ENCODE measurements at places on chromosomes 3 and 15.
A peak's percentile ranks its signal among the peaks of the same experiment; 100 is the strongest.

DNA sequence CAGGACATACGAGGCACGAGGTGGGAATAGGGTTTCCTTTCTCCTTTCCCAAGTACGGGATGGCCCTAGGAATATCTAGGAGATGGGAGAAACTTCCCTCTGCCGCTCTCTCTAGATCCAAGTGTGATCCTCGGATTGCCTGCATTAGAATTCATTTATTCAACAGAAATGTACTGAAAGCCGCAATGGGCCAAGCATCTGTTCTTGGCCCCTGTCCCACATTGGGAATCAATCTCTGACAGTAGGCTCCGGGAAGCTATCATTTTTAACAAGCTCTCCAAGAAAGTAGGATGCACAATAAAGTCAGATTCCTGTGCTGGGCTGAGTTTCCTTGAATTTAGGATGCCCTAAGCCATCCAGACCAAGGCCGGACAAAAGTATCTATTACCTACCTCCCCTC is 37.2 kb upstream of the CA12 start:
- no peak for DNase-seq

DNA sequence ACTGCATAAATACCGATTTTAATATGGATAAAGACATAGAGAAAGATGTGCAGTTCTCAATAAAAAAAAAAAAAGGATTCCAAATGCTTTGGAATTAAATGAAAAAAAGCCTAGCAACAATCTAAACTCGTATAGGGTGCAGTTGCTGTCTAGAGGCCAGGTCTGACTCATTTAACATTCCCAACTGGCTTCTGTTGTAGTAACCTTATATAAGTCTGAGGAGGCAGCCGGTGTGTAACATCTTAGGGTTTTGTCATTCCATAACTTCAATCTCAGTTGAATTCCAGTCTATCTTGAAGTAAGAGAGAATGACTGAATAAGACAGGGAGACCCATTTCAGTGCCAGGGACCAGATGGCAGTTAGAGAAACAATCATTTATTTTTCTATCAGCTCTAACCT is 6.5 kb downstream of the PDCD10 start:
- no peak for DNase-seq

GRCh38 chr3:117651246-117651645 is 941.7 kb downstream of the TUSC7 start:
- DNase-seq = no peak

- DNase-seq = no peak
These were observed 22.1 kb downstream of the SNX33 start for GRCh38 chr15:75669879-75670212.

- DNase-seq = no peak
These were observed 110.7 kb downstream of the ZMAT3 start for GRCh38 chr3:178960918-178961317.

GRCh38 chr3:101873619-101874018 is 24.3 kb downstream of the NFKBIZ start:
- no peak for DNase-seq

DNA sequence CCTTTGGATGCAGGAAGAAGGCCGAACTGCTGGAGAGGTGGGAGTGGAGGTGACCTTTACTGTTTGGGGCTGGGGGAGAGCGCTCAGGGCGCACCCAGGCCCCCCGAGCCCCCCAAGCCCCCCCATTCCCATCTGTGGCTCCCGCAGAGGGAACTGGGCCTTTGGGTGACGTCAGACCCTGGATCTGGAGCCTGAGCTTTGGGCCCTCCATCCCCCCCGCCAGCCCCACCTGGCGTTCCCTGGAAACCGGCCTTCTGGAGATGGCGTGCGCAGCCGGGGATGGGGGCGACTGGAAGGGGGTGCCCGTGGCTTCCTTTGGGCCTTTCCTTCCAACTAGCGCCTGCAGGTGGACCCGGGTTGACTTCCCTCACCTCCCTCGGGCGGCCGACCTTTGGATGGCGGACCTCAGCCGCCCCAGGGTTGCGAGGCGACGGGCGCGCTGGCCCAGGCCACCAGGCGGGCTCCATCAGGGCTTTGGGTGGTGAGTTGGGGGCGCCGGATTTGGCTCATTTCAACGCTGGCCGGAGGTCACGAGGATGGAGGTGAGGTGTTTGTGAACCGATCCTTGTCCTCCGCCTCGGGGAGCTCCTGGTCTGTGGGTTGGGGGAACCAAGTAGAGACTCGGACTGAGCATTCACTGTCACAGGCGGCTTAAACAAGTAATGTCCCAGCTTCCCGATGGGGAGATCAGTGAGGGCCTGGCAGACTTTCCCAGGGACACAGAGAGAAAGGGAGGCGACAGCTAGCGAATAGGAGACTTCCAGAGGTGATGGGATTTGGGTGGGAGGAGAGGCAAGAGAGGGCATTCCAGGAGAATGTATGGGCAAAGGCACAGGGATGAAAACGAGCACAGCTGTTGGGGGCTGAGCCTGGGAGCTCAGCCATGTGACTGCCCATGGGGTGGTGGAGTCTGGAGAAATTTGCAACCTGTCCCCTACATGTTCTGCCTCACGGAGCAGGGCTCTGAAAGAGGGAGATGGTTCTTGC is 709 bp downstream of the SCAMP5 start:
- DNase-seq = no peak

GRCh38 chr15:69623392-69624154 is 171.0 kb downstream of the RPLP1 start:
- DNase-seq = no peak

GRCh38 chr15:65383456-65383855 is 5.7 kb upstream of the IGDCC3 start:
- no peak for DNase-seq

DNA sequence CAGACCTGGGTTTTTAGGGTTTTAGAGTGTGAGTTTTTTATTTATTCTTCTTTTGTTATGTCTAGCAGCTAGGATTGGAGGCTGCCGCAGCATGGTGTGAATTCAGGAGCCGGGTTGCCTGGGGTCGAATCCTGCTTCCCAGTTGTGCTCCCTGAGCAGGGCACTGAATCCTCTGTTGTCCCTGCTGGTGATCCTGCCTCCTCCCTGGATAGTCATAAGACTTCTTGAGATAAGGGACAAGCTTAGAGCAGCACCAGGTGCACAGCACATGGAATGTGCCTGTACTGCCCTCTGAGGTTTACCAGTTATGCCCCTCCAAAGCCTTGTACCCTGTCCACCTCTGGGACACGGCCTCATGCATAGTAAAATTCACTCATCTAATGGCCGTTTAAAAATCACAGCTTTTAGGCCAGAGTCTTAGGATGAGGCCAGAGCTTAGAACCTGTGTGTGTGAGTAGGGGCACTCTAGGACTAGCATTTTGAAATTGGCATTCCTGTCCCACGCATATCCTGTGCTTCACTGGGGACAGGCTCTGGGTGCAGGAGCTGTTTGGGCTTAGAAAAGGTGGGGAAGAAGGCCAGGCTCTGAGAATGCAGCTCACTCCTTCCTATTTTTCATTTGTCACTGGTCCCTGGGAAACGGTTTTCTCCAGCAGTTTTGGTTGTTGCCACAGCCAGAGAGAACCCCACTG is 47.7 kb downstream of the CHCHD6 start:
- DNase-seq = no peak

DNA sequence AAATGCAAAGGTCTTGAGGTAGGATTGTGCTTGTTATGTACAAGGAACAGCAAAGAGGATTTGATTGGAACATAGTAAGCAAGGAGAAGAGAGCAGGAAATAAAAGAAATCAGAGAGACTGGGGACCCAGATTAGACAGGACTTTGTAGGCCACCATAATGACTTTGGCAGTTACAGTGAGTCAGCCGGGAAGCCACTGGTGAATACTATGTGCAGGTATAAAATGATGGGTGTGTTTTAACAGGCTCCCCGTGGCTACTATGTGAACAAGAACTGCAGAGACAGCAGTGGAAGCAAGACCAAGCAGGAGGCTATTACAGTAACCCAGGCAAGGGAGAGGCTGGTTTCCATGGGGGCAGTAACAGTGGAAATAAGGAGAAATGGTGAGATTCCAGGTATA is 55.2 kb downstream of the NPTN start:
- no peak for DNase-seq

DNA sequence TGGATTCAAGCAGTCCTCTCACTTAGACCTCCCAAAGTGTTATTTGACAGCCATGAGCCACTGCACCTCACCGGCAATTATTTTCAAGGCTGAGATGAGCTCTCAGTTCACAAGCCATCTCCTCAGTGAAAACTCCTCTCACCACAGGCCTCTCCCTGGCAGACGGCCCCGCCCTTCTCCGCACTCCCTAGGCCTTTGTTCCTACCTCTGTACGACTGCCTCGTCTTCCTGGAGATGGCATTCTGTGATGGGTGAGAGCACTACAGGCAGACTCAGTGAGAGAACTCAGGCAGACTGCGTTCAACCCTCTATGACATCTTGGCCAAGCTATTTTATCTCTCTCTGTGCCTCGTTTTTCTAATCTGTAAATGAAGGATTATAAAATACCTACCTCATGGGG is 67.0 kb upstream of the TPM1 start:
- no peak for DNase-seq

DNA sequence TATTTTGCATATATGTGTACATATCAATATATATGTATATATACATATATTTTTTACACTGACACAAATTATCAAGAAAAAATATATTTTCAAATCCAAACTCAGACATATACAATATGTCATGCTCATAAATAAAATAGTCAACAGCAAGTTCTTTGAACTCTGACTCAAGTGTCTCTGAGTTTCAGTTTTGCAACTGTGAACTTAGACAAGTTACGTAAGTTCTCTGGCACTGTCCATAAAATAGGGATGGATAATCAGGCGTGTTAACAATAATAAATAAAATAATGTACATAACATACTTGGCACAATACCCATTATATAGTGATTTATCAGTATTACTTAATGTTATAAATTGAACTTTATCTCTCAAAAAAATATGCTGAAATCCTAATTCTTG is 12.1 kb upstream of the XRN1 start:
- DNase-seq = no peak

DNA sequence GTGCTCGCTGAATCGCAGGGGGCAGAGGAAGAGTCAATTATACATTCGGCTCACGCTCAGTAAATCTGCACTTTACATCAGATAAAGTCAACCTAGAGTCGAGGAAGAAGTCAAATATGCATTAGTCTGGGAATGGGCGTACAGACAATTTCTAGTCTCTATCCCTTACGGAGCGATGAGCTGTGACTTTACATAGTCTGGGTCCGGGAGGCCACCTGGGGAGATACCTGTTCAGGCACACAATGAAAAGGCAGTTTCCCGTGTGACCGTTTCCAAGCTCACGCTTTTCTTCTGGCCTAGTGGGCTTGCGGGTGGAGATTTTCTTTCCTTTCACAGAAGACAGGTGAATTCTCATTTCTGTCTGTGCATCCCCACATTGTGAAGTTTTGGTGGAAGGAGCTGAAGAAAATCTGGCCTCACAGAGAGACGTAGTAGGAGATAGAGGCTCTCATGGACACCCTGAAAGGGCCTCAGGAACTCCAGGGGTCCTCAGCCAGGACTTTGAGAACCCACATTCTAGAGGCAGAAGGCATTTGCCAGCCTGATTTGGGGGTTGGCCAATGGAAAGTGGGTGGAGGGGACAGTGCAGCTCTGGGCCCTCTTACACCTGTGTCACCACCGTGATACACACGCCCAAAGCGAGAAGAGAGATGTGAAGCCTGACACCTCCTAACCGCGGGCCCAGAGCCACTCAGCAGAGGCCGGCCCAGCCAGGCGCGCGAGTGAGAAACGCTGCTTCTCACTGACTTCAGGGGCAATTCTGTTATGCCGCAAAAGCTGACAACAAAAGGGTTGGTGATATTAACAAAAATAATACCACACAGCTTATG is 10.7 kb upstream of the OCA2 start:
- DNase-seq = peak; percentile 20

- no peak for DNase-seq
These were observed 41.3 kb upstream of the ZBED2 start for GRCh38 chr3:111636366-111636885.

GRCh38 chr3:85846940-85847339 is 888.2 kb downstream of the CADM2 start:
- DNase-seq = no peak

DNA sequence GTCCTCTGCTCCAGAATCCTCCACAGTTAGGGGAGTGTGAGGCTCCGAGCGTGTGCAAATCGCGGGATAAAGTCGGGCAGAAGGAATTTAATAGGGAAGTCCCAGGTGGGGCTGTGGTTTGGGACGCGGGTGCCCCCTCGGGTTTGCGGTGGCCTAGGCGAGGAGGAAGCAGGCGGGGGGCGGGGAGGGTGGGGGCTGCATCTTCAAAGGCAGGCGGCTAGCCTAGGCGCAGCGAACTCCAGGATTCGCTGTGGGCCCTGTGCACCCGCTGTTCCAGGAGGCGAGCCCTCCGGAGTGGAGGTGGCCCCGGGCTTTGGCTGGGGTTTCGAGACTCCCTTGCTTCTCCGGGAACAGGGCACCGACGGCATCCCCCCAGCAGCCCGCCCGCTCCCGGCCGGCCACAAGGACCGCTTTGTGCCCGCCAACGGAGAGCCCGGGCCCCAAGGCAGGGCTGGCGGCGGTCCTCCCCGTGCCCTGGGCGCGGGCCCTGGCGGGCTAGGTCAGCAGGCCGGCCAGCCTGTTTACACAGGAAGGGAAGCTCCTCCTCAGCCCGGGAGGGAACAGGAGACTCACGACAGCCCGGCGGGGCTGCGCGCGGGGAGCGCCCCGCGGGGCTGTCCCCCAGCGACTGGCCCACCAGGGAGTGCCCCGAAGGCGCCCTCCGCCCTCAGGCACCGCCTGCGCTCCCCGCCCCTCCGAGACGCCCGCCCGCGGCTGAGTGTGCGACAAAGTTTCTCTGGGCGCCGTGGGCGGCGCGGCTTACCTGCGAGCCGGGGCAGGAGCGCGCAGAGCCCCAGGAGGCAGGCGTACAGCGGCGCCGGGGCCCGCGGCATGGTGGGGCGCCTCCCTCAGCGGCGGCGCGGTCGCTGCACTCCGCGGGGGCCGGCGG is 753 bp downstream of the ITGB5 start:
- peak; percentile 54 for DNase-seq

GRCh38 chr3:127411083-127411727 is 123.4 kb upstream of the PRR20G start:
- DNase-seq = no peak

GRCh38 chr3:82202269-82202668 is 440.8 kb upstream of the GBE1 start:
- DNase-seq = no peak

DNA sequence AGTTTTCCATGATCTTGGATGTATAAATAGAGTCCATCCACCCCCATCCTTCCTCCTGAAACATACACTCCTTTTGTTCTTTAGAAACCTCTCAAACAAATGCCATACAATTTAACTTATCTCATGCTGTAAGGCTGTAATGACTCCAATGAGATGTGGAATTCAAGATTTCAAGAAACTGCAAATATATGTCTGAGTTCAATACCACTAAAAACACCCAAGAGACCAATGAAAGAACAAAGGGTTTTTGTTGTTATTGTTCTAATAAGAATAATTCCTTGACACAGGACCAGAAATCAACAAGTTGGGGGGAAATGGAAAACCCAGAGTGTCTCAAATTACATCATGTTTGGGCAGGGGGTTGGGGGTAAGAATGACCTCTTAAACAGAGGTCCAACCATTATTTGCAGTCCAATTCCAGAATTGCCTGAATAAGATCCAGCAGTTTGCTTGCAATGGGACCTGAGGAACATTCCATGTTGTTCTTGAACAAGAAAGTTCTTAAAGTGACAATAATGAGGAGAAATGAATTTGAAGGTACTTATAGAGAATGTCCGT is 48.6 kb upstream of the TGFBR2 start:
- no peak for DNase-seq

GRCh38 chr3:71461749-71462483 is 121.6 kb downstream of the FOXP1 start:
- DNase-seq = no peak

- no peak for DNase-seq
These were observed 112.2 kb upstream of the SLC4A7 start for GRCh38 chr3:27596334-27596841.

Data from stimulated activated CD8-positive, alpha-beta memory T cell treated with anti-CD3 and anti-CD28 coated beads, Interleukin-4, amount 100 ng/mL, for 48 hours (primary cell).